Smooth muscle cell of the brain vasculature (primary cell): ENCODE measurements at places on chromosomes 4 and X.

GRCh38 chrX:118824173-118824730 lies 628 bp downstream of the ZCCHC12 start:
- DNase-seq: no peak

- DNase-seq: no peak
Measured at GRCh38 chr4:181959121-181959520, 284.1 kb upstream of the TENM3 start.

DNA sequence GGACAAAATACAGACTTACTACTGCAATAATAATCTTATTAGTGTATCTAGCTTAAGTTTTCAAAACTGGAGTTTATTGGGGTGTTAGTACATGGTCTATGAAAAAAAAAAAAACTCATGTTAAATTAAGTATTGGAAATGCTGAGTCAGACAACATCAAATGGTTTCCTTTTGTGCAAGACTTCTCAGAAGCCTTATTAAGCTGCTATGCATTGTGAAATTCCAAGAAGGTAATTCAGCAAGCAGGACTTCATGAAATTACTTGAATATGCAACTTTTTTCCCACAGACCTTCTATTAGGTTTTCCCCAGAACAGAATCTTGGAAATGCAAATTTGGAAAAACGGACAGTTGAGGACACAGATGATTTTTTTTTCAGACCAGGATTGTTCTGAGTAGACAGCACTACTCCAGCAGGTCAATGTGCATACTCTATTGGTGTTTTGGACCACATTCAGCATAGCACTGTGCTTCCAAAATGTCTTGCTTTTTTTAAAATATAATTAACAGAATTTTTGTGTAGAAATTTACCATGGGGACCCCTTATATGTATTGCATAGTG lies 568.8 kb upstream of the TENM3 start:
- no peak for DNase-seq

DNA sequence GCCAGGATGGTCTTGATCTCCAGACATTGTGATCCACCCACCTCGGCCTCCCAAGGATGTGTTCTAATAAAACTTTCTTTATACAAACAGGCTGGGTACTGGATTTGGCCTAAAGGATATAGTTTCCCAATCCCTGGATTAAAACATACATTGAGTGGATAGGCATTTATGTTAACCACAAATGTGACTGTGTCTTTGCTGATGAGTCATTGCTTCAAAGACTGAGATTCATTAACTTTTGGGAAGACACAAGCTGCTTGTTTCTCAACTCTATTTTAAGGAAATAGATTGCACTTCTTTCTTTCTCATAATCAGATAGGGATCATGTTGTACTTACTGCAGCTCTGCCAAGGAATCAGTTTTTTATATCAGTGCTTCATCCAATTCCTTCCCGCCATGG lies 131.3 kb upstream of the AGA start:
- no peak for DNase-seq

GRCh38 chrX:13469963-13470684 lies 99.3 kb upstream of the EGFL6 start:
- no peak for DNase-seq

DNA sequence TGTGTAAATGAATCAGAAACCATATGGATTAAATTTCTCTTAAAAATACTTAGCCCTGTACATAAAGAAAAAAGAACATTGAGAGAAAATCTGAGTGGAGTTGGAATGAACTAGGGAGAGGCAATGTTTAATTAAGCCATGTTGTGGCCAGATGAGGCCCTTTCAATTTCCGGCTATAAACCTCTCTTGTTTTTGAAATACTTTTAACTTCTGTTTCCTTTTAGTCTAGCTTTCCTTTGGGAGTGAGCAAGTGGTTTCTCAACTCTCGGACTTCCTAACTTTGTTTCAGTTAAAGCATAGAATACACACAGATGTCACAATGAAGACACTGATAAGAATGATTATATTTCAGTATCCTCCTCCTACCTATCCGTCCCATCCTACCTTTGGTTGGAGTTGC lies 197.2 kb downstream of the ARHGAP24 start:
- no peak for DNase-seq

GRCh38 chr4:72536443-72536842 lies 32.6 kb downstream of the ADAMTS3 start:
- no peak for DNase-seq

- DNase-seq: no peak
Measured at GRCh38 chrX:154074199-154074598, 23.3 kb downstream of the MECP2 start.

DNA sequence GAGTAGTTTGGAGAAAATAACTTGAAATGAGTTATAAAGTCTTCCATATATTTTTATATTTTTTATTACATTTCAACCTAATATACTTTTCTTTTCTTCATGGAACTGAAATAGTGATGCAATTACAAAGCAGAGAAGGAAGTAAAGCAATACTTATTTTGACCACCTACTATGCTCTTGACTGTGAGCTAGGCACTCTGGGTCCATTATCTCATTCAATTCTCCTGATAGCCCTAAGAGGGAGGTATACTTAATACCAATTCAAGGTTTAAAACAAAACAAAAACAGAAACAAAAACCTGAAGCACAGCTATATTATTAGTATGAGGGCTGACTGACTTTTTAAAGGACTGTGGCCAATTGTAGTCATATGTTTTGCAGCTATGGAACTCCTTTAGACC lies 193.5 kb downstream of the MAD2L1 start:
- no peak for DNase-seq

GRCh38 chr4:38710053-38710452 lies 46.1 kb downstream of the KLF3 start:
- no peak for DNase-seq

GRCh38 chrX:119495734-119496726 lies 27.8 kb downstream of the SLC25A5 start:
- DNase-seq: no peak

GRCh38 chrX:132716006-132716405 lies 227.2 kb upstream of the MBNL3 start:
- DNase-seq: no peak

DNA sequence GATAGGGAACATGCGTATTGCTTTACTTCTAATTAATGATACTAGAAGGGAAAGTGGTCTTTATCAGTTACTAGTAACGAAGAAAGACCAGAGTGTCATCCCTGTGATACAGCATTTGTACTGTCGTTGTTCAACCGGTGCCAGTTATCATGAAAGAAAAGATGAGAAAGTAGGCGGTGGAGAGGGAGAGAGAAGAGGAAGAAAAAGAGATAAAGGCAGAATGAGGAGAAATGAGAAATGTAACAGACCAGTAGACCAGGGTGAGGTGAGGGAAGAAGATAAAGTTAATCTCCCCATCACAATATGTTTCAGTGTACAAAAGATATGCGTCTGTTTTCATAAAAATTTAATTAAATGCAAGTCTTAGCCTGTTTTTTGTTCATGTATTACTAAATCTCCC lies 135.2 kb upstream of the HPGD start:
- no peak for DNase-seq

DNA sequence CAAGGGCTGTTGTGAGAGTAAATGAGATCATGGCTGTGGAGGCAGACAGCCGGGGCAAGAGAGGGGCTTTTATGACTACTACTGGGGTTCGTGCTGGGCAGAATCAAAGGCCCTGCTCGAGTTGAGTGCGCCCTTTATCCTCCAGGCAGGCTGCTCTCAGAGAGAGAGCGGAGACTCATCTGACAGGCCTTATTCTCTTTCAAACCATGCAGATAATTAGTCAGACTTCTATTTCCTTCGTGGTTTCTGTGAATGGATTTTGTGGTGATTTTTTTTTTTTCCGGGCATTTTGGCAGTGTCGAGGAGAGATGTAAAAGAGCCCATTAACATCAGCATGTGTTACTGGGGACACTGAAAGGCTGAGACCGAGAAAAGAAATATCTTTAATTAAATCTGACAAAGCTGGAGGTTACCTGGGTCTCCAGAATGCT lies 73.6 kb downstream of the MED28 start:
- DNase-seq: no peak

GRCh38 chr4:164606478-164606877 lies 147.5 kb upstream of the SMIM31 start:
- no peak for DNase-seq

GRCh38 chrX:1483843-1484637 lies 31.3 kb upstream of the ASMTL start:
- no peak for DNase-seq

GRCh38 chr4:55330241-55330640 lies 15.8 kb upstream of the SRD5A3 start:
- DNase-seq: no peak

- no peak for DNase-seq
Measured at GRCh38 chrX:68870357-68870756, 41.5 kb downstream of the EFNB1 start.

DNA sequence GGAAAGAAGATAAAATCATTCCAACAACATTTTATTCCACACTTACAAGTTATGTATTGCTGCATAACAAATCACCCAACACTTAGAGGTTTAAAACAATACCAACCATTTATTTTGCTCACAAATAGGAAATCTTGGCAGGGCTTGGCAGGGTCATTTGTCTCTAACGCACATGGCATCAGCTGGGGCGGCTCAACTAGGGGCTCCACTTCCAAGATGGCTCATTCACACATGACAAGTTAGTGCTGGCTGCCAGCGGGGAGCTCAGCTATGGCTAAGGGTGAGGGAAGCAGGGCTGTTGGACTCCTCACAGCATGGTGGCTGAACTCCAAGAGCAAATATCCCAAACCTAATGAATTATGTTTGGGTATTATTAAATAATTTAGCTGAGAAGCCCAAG lies 377.0 kb downstream of the ZNF674 start:
- no peak for DNase-seq

- no peak for DNase-seq
Measured at GRCh38 chr4:186790630-186791029, 67.0 kb upstream of the FAT1 start.

DNA sequence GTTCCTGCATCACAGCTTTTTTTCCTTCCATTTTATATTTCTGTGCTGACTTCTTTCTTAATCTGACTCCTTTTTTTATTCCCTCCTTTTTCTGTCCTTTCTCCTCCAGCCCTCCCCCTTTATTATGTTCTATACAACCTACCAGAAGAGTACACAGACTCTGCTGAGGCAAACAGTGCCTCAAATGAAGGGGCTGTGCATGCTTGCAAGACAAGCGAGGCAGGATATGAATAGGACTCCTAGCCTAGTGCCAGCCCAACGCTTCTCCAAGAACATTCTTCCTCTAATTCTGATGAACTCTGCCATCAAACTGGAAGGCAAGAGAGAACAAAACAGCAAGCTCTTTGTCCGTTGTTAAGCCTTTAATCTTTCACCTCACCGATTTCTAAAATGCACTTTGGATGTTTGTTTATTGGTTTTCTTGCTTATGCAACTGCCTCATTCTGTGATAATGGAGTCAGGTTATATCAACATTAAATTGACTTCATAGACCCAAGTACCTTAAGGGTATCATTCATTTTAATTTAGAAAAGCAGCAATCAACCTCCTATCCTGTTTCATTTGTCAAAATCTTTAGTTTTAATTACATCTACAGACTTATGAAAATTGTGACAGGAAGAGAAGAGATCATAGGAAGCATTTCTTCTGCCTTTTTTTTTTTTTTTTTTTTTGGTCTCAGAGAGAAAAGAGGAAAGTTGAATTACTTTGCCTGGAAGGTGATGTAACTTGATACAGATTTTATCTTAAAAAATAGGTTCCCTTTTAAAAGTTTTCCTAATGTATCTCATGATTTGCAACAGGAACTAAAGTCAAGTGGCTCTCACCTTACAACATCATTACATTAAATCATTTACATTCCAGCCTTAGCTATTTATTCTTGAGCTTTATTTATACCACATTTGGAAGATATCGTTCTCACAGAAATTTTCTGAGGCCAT lies 284.7 kb upstream of the FTHL17 start:
- DNase-seq: no peak

GRCh38 chr4:42329421-42329820 lies 67.9 kb upstream of the SHISA3 start:
- no peak for DNase-seq

GRCh38 chr4:83062739-83063138 lies 27.8 kb downstream of the COPS4 start:
- no peak for DNase-seq

GRCh38 chr4:120286813-120287212 lies 220.2 kb upstream of the MAD2L1 start:
- no peak for DNase-seq

DNA sequence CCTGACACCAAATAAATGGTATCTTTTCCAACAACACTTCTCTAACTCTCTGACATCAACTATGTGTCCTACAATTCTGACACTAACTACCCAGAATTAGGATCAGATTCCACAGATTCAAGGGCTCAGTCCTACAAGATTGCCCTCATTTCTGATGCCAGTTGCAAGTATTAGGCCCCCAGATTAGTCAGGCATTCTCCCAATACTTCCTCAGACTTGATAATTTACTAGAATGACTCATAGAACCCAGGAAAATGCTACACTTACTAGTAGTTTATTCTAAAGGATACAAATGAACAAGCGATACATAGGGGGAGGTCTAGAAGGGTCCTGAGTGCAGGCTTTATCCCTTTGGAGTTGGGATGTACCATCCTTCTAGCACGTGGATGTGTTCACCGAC lies 8.5 kb downstream of the TIGD2 start:
- DNase-seq: no peak

- DNase-seq: no peak
Measured at GRCh38 chr4:102751941-102752340, 8.8 kb downstream of the MANBA start.

DNA sequence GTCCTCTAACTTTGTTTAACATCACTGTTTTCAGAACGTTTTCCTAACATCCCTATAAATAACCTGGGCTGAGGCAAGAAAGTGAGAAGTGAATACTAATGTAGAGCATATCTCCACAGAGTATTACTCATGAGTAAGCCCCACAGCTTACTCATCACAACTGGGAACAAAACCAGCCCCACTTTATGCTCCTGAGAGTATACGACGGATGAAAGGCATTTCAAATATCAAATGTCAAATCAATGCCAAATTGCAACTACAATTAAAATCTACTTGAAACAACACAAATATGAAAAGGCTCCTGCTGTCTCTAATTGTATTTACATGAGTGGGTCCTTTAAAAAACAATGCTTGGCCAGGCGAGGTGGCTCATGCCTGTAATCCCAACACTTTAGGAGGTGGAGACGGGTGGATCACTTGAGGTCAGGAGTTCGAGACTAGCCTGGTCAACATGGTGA lies 41.2 kb downstream of the SH3RF1 start:
- peak; percentile 40 for DNase-seq

DNA sequence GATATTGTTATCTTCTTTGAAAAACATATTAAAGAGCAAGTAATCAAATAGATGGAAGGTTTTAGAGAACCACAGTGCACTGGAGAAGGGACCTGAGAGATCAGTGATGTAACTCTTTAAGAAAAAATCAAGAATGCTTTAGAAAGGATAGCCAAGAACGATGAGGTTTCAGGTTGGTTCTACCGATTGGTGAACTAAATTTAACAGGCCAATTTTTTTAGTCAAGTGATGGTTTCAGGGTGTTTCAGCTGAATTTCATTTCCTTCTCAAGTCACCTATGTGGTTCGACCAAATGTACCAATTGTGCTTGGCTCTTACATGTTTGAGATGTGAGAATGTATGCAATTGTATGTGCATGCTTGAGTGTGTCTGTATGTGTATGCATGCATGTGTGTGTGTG lies 26.5 kb downstream of the HS3ST1 start:
- DNase-seq: no peak
